GM04504 (cell line): ENCODE measurements at places on chromosomes 6 and 20.

- no peak for DNase-seq
Observed at GRCh38 chr6:22133357-22133756, 163.5 kb downstream of the PRL start.

- DNase-seq: no peak
Observed at GRCh38 chr20:47230811-47231256, 125.7 kb downstream of the ZMYND8 start.

DNA sequence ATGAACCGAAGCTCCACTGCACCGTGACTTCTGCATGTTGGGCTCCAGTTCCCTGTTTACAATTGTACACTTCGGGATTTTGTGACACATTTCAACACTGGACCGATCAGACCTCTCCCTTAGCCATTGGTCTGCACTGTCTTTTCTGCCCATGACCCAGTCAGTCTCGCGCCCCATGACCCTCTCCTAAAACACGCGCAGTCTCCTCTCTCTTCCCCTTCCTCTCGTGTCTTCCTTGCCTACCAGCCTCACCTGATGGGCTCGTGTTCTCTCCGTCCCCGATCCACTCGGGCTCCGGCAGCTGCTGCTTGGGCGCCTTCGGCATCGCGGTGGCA, 535 bp upstream of the ABCF1 start:
- DNase-seq: no peak

- peak; percentile 96 for DNase-seq
Observed at GRCh38 chr20:19974630-19975435, 42.3 kb upstream of the NAA20 start.

- DNase-seq: no peak
Observed at GRCh38 chr20:16486532-16486931, 86.7 kb downstream of the KIF16B start.

DNA sequence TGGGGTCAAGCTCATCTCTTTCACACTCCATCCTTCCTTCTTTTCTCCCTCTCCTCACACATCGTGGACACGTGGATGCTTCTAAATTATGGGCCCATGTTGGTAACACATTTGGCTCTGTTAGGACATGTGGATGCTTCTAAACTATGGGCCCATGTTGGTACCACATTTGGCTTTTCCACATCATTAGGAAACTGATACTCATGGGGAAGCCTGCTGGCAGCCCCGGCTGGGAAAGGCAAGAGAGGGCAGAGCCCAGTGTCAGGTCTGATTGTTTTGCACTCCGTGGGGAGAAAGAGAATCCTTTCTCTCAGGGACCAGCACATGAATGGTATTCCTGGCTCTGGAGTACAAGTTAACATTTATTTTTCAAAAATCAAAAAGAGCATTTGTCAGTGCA, 4.0 kb upstream of the CST1 start:
- no peak for DNase-seq
